ENCODE measurements at places on chromosomes 4 and X.

DNA sequence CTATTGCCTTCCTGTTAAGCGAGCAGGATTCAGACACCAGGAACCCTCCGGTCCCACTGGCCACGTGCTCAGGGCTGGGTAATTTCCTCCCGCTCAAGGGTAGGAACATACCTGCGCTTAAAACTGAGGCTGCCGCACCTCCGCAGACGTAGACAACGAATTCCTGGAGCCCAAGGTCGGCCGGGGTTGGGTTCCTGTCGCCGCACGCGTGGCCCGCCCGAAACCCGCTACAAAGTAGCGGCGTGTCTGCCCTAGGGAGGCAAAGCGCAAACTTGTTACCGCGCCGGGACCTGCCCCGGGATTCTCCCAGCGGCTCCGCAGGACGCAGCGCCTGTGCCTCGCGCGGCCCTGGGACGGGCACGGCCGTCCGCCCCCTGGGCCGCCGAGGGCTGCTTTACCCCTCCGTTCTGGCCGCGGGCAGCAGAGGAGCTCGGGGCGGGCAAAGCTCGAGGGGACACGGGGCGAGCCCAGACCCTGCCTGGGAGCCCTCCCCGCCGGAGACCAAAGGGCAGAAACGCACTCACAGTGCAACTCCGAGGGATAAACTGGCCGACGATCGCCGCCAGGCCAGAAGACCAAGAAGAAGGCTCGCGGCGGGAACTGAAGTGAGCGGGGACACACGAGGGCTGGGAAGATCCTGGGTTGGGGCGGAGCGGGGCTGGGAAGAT is at the start of gene ERVMER34-1:
Gene ERVMER34-1 (minus strand): TSS at position 607 of the 668 bp plus-strand sequence. CDS start 5,905 bp downstream, outside the sequence.
- DNase-seq: no peak

GRCh38 chr4:39062094-39062769 is at the start of gene KLHL5:
Gene KLHL5 (plus strand): TSS chr4:39062232. CDS start chr4:39062653, 421 bp downstream.
- no peak for DNase-seq

GRCh38 chr4:54439831-54440243 is 210.7 kb downstream of the PDGFRA start:
- peak; percentile 12 for DNase-seq

DNA sequence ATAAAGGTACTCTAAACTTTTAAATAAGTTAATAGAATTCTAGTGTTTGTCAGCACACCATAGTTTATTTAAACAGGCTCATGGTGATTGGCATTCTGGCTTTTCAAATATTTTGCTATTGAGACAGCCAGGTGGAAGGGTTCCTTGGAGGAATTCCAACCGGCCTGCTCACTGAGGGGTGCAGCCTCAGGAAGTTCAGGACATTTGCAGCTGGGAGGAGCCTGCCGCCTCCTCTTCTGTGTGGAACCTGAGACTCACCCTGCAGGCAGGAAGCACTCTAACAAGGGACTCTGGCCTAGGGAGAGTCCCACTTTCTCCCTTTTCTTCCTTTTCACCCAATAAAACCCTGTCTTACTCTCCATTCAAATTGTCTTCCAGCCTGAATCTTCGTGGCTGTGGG is 1328.0 kb downstream of the FSTL5 start:
- no peak for DNase-seq

DNA sequence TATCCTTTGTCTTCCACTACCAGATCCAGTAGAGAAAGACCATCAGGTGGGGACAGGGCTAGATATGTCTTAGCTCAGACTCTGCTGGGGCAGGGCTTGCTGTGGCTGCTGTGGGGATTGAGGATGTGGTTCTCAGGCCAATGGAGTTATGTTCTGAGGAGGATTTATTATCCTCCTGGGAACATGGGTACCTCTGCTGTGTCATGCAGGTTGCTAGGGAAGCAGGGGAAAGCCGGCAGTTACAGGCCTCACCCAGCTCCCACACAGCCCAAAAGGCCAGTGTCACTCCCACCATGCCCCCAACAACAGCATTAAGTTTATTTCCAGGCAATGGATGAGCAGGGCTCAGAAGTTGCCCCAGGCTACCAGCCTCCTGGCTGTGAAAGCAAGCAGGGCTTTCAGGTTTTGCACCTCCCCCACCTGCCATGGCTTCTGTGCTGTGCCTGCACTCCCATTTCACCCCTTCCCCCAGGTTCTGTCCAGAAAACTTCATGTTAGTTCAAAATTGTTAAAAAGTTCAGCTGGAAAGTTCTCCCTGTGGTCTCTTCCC is 879.9 kb downstream of the ARAP2 start:
- no peak for DNase-seq

DNA sequence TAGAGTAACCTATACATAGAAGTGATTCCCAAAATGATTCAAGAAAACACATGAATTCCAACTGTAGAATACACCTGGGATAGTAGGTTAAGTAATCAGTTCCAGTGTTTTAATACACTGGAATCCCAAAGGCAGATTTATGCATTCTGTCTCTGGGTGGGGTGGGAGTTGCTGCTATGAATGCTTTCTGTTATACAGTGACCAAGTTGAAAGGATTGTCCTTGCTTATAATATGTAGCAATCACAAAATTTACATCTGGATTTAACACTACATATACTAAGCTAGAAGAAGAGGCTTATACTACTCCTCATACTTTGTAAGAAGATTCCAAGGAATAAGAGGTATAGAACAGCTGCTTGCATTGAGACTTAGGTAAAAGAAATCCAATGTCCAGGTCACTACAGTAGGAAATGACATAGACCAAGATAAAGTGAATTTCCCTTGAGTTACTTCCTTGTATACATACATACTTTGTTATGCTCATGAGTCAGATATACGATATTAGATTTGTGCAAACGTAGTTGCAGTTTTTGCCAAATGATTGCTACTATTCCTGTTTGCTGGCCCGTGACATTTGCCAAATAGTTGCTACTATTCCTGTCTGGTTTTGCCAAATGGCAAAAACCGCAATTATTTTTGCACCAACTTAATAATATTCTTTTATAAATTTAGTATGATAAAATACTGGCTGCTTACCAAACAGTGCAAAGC is 210.5 kb upstream of the DIAPH2 start:
- DNase-seq: no peak

DNA sequence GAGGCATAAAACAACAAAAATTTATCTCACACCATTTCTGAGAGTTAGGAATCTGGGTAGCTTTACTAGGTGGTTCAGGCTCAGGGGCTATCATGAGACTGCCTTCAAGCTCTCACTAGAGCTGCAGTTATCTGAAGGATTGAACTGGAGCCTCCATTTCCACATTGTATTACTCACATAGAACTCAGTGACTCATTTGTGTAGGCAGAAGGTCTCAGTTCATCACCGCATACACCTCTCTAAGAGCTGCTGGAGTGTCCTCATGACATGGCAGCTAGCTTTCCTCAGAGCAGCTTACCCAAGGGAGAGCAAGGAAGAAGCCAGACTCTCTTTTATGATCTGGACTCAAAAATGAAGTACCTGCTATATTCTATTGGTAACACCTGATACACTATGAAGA is 389.2 kb downstream of the IQCM start:
- no peak for DNase-seq

GRCh38 chr4:54941994-54942552 is 183.3 kb downstream of the KDR start:
- no peak for DNase-seq

DNA sequence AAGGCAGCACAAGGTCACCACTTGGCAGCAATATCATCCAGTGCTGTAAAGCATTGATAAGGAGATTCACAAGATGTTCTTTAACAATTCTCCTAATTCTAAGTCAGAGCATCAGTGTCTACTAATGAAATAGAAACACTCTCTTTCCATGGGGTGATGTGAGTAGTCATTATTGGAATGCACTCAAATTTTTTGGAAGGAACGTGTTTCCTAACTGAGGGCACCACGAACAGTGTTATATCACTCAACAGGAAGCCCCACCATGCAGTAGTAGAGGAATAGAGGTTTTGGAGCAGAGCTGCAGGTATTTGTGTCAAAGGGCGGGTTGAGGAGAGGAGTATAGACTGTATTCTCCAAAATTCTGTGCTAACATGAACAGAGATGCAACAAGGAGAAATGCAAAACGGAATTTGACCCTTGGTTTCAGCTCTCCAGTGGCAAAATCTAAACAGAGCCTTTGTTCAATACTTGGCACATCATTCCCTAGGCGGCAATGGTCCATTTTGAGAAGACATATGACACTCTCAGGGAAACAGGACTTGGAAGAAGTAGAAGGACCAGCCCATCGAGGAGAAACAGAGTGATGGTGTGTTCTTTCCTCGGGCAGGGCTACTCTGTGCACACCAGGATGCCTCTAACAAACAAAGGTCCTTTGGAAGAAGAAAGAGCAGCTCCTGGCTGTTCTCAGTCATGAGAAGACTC is 98.9 kb downstream of the CPEB2 start:
- no peak for DNase-seq

DNA sequence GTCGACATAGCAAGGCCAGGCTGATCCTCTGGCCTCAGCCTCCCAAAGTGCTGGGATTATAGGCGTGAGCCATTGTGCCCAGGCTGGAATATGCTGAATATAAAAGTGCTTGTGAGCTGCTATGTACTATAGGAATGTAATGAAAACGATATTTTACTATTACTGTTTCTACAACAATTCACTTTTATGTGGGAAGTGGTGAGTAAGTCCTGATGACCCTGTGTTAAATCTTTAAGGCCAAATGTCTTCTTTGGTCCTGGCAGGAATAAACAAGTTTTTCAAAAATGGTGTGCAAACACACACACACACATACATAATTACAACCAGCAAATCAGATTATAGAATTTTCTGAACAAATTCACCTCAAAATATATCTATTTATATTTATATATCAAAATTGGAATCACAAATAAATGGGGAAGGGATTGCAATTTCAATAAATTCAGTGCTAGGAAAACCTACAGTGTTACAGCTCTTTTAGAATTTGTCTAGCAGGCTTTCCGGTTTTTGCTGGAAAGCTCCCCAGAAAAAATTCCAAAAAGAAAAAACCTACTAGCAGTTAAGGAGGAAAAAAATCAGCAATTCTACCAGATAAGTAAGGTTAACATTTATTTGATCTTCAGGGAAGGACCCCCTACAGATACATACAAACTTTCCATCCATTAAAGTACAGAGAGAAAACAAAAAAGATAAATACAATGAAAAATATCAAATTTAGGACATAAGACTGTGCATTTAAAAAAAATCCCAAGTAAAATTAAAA is 17.9 kb downstream of the SMIM14 start:
- no peak for DNase-seq

GRCh38 chr4:184732126-184732525 is 1.8 kb downstream of the CENPU start:
- DNase-seq: no peak

DNA sequence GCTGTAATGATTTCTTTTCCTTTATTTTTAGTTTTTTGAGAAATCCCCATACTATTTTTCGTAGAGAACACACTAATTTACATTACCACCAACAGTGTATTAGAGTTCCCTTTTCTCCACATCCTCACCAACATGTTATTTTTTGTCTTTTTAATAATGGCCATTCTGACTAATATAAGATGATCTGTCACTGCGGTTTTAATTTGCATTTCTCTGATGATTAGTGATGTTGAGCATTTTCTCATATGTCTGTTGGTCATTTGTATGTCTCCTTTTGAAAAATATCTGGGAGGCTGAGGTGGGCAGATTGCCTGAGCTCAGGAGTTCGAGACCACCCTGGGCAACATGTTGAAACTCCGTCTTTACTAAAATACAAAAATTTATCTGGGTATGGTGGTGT is 30.2 kb downstream of the SPINK2 start:
- DNase-seq: no peak

DNA sequence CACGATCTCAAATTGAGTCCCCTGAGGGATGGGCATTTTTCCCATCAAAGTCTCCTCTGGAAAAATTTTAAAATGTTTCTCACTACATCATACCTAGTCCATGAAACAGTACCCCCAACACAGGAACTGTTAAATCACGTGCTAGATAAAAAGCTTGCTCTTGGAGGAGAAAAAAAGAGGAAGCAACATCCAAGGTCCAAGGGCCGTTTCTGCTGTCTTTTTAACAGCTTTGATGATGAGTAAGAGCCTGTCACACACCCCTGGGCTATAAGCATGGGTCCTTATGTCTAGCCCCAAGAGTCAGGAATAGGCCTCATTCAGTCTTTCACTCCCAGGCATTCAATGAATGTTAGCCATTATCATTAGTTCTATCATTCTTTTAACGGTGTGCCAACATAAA is 128.9 kb downstream of the SH3KBP1 start:
- no peak for DNase-seq

DNA sequence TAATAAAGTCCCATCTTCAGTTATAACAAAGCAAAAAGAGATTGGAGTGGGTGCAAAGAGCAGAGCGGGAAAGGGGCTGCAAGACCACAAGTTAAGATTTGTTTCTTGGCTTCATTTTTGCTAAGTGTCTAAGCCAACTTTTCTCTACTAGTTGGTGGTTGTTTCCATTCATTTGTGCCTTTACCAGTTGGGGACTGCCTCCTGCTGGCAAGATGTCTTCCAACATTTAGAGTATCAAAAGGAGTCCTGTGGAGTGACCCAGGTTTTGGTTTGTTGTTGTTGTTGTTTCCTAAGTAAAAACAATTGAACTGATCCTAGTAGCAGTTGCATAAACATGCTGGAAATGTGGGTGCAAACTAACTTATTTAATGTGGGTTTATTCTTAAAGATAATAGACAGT is 121.1 kb downstream of the SPATA18 start:
- no peak for DNase-seq

GRCh38 chr4:166422475-166422874 is 549.4 kb downstream of the TLL1 start:
- peak; percentile 12 for DNase-seq

GRCh38 chr4:137299281-137299680 is 233.0 kb downstream of the PCDH18 start:
- DNase-seq: no peak

GRCh38 chr4:140681201-140681600 is 75.0 kb downstream of the TBC1D9 start:
- no peak for DNase-seq

- DNase-seq: no peak
Measured at GRCh38 chr4:185872747-185873380, 60.9 kb upstream of the SORBS2 start.

DNA sequence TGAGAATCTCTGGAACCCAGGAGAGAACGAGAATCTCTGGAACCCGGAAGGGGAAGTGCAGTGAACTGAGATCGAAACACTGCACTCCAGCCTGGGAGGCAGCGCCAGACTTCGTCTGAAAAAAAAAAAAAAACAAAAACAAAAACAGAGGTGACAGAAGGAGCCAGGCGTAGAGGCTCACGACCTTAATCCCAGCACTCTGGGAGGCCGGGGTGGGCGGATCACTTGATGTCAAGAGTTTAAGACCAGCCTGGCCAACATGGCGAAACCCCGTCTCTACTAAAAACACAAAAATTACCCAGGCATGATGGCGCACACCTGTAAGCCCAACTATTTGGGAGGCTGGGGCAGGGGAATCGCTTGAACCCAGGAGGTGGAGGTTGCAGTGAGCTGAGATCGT is 17.0 kb downstream of the ZNF280C start:
- no peak for DNase-seq

DNA sequence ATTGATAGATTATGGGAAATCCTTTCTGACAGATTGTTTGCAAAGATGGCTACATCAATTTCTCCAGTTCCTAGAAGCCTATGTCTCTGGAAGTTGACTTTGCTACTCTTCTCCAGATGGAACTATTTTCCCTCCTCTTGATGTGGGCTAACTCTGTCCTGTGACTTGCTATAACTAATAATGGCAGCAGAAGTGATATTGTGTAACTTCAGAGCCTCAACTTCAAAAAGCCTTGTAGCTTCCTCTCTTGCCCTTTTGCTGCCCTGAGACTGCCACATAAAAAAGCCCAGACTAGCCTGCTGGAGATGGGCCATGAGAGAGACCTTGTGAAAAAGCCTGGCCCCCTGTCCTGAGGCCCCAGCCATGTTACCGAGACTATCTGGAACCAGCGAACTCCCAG is 210.7 kb upstream of the SLC7A11 start:
- DNase-seq: no peak

GRCh38 chr4:54586320-54586955 is 71.3 kb upstream of the KIT start:
- peak; percentile 54 for DNase-seq

GRCh38 chrX:78124307-78124706 is 15.1 kb downstream of the TAF9B start:
- DNase-seq: no peak
